8988T (cell line): ENCODE measurements at places on chromosomes 1 and 21.

DNA sequence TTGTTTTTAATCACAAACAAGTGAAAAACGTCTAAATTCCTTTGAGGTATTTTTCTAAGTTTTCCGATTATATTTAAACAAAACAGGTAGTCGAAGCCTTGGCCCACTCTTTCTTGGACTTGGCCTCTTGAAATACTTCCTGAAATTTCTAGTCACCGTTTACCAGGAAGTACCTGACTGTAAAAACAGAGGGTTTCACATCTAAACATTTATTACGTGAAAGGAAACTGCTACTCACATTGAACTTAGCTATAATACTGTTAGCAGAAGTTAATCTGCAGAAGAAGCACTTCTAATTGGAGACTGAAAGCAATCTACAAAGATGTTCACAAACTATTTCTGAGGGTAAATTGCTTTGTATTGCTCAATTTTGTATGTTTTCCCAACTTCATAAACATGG, 526.0 kb upstream of the ADGRL4 start:
- DNase-seq = no peak

DNA sequence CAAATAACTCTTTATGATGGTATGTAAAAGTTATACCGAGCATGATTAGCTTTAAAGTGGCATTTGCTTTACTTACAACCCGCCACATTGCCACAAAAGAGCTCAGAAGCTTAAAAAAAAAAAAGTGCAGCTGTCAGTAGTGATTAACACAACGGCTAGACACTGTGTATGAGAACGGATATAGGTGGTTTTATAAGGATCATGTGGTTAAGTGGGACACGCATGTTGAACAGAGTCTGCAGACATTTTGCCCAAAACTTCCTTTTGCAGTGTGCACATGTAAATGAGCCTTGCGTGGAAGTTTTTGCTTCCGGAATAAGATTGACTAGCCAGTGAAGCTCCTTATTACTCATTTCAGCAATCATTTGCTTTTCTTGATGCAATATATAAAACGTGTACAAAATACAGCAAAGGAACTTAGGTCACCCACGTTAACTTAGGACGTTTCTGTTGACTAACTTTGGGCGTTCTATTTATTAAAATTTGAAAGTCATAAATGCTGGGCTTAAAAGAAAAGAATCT, 58.7 kb upstream of the RGS1 start:
- no peak for DNase-seq

DNA sequence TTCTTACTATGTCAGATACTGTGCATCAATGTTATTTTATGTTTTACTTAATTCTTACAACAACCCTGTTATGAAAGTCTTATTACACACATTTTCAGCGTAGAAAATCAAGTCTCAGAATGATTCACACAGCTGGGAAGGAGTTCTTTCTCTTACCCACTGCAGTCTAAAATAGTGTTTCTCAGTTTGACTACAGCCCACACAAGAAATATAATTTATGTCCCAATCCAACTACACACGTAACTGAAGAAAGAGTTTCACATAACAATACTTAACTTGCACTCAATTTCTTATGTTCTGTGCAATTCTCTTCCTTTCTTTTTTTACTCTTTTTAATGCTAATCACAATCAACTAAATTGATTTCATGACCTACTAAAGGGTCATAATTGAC, 252.8 kb upstream of the ADGRL2 start:
- no peak for DNase-seq

DNA sequence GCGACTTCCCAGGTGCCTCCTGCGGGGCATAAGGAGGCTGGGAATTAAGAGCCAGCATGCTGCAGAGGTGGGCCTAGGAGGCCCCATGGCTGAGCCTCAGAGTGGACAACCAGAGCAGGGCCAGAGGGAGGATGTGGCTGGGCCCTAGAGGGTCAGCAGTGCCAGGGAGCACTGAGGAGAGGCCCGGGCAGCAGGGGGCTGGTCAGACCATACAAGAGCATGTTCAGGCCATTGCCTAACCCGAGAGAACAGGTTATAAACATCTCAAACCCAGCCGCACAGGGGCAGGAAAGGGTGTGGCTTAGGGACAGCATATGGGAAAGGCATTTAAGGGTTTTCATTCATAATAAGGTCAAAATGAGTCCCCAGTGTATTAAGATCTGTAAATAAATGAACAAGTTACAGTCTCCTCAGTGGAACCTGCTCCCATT, 51.1 kb downstream of the IER5 start:
- no peak for DNase-seq

DNA sequence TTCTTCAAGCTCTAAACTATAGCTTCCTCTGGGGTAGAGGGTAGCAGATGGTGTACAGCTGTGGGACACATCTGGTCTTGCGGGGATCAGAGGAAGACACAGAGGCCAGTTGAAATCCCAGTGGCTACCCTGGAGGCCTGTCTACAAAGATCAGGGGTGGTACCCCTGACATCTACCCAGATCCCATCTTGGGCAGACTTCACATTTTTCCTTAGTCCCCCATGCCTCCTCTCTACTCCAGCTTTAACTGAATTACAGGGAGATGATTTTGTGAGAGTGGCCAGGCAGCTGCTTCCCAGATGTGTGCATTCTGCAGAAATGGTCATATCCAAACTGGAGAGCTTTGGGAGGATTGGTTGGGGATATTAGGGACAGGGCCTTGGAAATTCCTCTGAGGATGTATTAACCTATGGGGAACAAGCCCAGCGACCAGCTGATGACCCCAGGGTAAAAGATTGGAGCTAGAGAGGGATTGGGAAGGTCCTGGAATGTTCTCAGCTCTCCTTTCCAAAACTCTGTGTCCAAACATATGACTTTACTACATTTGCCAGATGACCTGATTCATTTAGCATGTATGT, 9.6 kb upstream of the CD34 start:
- no peak for DNase-seq

GRCh38 chr1:161189036-161189435, 9.8 kb downstream of the ADAMTS4 start:
- DNase-seq = no peak

GRCh38 chr21:36694593-36695282, 4.2 kb upstream of the SIM2 start:
- DNase-seq = no peak

- no peak for DNase-seq
Observed at GRCh38 chr1:26913389-26913753, 404 bp downstream of the NR0B2 start.

DNA sequence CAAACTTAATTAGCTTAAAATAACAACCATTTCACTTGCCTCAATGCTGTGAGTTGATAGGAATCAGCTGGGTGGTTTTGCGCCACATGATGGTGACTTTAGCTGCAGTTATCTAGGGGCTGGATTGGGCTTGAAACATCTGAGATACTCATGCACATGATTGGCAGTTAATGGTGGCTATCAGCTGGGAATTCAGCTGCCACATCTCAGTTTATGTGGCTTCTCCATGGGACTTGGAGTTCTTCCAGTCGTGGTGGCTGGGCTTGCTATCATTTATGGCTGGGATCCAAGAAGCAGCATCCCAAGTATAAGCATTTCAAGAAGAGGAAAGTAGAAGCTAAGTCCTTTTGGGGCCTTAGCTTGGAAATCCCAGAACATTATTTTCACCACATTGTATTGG, 36.4 kb downstream of the PDC start:
- no peak for DNase-seq

- DNase-seq = no peak
Observed at GRCh38 chr21:26117324-26117971, 53.1 kb downstream of the APP start.

GRCh38 chr1:169081503-169082123, 24.9 kb upstream of the ATP1B1 start:
- no peak for DNase-seq

DNA sequence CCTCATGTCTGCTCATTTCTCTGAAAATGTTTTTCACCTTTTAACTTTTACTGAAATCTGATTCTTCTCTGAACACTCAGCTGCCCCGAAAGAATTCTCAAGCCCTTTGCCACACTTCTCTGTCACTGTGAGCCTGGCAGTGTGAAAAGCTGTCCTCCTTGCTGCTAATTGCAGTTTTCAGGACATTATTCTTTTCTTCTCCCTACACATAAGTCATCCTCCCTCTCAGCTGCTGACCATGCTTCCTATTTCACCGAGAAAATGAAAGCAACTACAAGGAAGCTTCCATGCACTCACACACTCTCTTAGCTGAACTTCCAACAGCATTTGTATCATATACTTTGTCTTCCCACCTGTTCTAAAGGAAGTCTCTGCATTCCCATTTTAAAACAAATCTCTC, 15.8 kb downstream of the OLFM3 start:
- DNase-seq = no peak

GRCh38 chr1:194795917-194796593, 1609.6 kb upstream of the B3GALT2 start:
- DNase-seq = no peak

GRCh38 chr1:218677026-218677425, 331.9 kb downstream of the TGFB2 start:
- no peak for DNase-seq

- no peak for DNase-seq
Observed at GRCh38 chr1:93708734-93709481, 27.3 kb upstream of the BCAR3 start.

- DNase-seq = no peak
Observed at GRCh38 chr1:65992831-65993271, 200.2 kb downstream of the PDE4B start.

DNA sequence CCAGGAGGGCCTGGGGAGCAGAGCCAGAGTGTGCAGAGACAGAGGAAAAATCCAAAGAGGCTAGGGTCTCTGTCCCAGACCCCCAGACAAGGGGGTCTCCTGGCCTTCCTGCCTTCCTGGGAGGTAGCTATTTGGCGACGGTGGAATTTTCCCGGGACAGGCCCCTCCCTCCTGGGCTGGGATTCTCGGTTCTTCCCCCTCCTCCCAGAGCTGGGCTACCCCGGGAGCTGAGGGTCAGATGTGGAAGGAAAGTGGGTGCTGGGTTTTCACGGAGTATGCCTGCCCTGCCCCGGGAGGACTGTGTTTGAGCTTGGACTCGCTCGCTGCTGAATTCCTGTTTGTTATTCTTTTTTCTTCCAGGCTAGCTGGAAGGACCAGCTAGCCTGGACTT, 759 bp downstream of the AMPD2 start:
- peak; percentile 68 for DNase-seq

DNA sequence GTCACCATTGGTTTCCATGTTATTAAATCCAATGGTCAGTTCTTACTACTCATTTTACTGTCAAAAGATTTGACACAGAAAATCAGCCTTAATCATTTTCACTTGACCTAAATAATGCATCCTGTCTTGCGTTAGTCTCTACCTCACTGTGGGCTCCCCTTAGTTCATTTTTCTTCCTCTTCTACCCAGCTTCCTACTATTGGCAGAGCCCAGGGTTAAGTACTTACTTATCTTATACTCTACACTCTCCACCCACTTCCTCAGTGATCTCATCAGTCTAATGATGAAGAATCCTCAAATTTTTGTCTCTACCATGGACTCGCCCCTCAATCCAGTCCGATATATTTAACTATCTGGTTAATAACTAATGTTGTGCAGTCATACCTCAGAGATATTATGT, 735.9 kb downstream of the KCNT2 start:
- DNase-seq = no peak

DNA sequence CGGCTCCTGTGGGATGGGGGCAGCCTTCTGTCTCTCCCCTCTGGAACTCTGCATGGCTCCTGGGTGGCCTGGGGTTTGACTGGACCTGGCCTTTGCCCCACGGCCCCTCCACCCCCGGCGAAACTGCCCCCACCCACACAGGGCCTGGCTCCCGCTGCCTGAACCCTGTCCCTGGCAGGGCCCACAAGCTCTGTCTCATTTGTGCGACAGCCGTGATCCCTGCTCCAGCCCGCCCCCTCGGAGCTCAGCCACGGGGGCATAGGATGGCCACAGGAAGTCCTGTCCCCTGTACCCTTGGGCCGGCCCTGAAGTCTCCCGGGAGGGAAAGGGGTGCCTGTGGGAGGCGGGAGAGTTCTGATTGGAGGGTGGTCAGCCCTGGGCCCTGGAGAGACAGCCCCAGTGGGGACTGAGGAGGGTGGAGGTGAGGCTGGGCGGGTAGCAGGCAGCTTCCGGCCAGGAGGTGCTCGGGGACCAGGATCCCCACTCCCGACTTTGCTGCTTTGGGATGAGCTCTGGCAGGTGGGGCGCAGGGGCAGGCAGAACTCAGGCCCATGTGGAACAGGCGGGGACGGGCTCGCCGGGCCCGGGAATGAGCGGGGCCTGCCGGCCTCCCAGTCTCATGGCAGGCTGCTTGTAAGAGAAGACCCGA, 45.1 kb downstream of the SLX9 start:
- DNase-seq = no peak

DNA sequence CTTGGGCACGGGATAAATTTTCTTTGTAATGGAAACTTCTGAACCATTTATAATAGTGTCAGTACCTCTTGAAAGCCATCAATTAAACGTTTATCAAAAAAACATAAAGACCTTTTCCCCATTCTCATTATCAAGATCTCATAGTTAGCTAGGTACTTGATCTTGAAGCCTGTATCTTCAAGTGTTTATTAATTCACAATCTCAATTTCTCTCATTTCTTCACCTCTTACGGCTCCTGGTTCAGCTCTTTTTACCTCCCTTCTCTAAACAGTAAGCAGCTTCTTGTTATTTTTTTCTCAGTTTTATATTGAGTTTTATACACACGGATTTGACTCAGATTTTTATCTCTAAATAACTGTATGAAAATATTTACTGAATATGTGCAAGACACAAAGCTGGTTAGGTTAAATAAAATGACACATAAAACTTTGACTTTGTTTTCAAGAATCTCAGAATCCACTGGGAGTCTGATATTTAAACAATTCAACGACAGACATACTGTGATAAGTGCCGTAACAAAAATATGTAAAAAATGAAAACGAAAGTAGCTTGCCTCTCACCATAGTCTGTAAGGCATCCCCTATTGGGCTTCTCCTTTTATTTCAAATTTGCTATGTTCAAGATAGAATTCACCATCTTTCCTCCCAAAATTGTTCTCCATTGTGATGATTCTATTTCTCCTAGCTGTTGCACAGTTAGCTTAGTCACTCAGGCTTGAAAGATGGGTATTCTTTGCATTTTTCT, 411.6 kb upstream of the ZRANB2 start:
- no peak for DNase-seq

- no peak for DNase-seq
Observed at GRCh38 chr1:96710708-96711477, 10.7 kb upstream of the PTBP2 start.

DNA sequence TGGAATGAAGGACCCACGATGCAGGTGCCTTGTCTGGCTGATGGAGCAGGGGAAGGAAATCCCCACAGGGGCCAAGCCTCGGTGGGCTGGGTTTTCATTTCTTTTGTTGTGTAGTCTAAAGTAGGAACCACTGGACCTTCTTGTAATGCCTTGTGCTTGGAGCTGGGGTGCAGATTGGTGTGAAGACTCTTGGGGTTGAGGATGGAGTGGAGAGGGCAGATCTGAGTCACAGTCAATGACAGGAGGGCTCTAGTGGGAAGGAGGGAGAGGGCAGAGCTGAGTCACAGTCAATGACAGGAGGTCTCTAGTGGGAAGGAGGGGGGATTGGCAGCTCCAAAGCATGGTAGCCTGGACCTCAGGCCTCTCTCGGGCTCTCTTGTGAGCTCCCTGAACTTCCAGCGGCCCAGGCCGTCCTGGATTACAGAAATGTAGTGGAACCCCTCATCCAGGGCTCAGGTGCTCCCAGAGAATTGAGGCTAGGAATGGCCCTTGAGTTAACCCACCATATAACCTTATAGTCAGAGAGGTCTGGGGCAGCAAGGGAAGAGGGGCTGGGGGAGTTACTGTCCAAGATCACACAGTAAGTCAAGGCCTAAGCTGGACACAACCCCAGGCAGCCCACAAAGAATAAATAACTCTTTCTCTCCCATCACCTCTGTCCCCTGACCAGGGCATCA, 313.8 kb downstream of the MATN1 start:
- DNase-seq = no peak
